Neural progenitor cell (in vitro differentiated cells): ENCODE measurements at places on chromosomes 1 and 21. TPM values are rescaled to one million over a fixed set of nuclear protein-coding genes. Genes with fewer than 3 reads are reported as not detected.

- DNase-seq: no peak
Observed at GRCh38 chr1:219666242-219666641, 53.3 kb upstream of the ZC3H11B start.

- DNase-seq: no peak
Observed at GRCh38 chr1:186829686-186830587, 1.2 kb downstream of the PLA2G4A start.

DNA sequence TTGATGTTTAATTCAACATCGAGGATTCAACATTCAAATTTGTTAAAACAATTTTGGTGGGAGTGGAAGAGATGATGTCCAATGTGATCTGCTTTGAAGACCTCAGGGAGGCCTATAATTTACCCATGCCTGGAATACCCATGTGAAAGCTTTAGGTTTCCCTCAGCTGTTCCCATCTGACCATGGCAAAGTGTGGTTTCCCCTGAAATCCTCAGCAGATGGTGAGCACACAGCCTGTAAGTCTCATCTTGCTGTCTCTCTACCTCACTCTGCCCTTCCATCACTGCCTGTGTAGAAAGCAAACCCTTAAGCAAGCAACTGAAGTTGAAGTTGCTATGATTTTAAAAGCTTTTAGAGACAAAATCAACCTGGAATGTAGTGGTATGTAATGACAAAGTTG is 80.1 kb upstream of the ATF3 start:
- no peak for DNase-seq

DNA sequence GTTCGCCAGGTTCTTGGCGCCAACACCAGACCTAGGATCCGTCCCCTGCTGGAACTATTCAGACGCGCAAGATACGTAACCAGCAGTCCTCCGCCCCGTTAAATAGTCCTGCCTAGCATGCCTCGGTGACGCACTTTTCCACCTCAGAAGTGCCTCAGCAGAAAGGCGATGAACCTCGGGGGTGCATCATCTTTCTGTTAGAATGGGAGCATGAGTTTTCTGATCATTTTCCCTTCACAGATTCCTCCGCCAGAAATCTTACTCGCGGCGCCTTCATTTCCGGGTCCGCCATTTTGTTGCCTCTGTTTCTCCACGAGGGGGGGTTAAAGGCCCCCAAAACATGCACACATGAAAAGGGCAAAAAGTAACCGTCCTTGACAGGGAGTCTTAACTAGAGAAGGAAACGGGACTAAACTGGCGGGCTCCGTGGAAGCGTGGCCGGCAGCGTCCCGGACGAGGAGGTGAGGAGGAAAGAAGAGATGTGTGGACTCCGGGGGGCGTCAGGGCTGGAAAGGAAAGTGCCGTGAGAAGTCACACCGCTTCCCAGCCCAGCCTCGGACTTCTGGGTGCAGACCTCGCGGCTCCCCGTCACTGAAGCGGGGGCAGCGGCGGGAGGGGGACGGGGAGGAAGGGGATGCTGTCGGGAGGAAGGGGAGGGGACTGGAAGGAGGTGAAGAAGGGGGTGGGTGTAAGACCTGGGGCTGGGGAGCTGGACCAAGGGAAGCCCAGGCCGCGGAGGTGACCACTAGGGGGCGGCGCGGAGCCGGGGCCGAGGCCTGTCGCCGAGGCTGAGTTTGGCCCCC is at the start of gene GABPB2:
GABPB2 (plus strand) TSS at position 288 of the 803 bp plus-strand sequence. CDS start 17,429 bp downstream, outside the sequence.
- peak; percentile 93 for DNase-seq

Gene KIF26B
- 0.47 and 1.2 TPM in 2 replicates for total RNA-seq

Gene AMY2A
- not detected in 2 replicates for total RNA-seq

Gene WDTC1
- total RNA-seq: 17.8 and 34.6 TPM in 2 replicates
